ENCODE measurements at places on chromosomes 1 and 21. TPM values are rescaled to one million over a fixed set of nuclear protein-coding genes. Genes with fewer than 3 reads are reported as not detected.
A peak's percentile ranks its signal among the peaks of the same experiment; 100 is the strongest.

Gene KCNA2
- not detected for polyA plus RNA-seq

Gene FAM151A
- polyA plus RNA-seq: 1.5 TPM

DNA sequence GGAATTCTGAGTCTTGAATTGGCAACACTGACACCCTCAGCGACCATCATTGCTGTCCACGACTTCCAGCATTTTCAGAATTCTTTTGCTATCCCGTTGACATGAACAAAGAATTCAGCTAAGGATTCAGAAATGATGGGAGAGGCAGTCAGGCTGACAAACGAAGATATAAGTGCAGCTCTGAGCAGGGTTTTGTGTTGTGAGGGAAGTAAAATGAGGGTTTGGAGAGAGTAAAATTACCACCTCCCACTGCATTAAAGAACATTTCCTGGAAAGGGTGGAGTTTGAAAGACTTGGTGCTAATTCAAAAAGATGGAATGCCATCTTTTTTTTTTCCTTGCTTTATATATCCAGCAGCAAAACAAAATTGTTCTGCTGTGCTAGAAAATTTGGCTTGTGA is 4.9 kb upstream of the ELK4 start:
- peaks cover 3% of the 10 kb centered on the region for H3K4me1 ChIP-seq
- no peaks in the 10 kb centered on the region for H3K36me3 ChIP-seq
- H3K4me3 ChIP-seq: no peak overlapping the region
- H3K27ac ChIP-seq: no peak overlapping the region
- DNase-seq: no peak

DNA sequence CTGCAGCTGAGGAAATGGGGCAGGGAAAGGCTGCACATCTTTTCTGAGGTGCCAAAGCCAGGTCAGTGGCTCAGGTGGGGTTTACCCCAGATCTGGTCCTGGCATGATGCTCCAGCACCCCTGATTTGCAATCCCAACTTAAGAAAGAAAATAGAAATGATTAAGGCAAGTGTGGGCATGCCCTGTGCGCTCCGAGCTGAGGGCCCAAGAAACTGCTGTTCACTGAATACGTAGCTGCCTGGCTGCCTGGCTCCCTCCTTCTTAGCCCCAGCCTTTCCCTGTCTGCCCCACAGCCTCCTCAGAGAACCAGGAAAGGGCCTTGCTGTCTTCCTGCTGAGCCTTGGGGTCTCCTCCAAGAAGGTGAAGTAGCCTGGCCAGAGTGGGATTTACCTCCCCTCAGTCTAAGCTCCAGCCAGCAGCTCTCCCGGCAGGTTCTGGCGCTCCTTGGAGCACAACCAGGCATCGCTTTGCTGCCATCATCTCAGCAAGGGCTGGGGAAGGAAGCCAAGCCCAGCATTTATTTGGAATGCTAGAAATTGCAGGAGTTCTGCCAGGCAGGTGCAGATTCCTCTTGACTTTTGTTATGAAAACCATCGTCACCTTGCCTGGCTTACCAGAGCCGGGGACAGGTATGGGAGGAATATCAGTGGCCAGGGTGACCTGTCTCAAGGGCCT is 51.3 kb upstream of the SELENON start:
- H3K4me1 ChIP-seq: no peaks in the 10 kb centered on the region
- no peaks in the 10 kb centered on the region for H3K36me3 ChIP-seq
- DNase-seq: no peak
- no peak overlapping the region for H3K4me3 ChIP-seq

GRCh38 chr1:41241749-41242341 is at the start of gene SCMH1:
Gene SCMH1, minus strand, starts transcription at chr1:41242306. Its CDS starts 56,173 bp downstream, at chr1:41186133.
- peak within 1 kb of the TSS; percentile 69 for H3K4me3 ChIP-seq
- no peaks in the 10 kb centered on the region for H3K36me3 ChIP-seq
- H3K27me3 ChIP-seq: no peaks in the 10 kb centered on the region
- DNase-seq: peak; percentile 56
- H3K27ac ChIP-seq: peak within 1 kb of the TSS; percentile 91

- H3K27ac ChIP-seq: no peak overlapping the region
- DNase-seq: no peak
- H3K4me3 ChIP-seq: no peak overlapping the region
- no peaks in the 10 kb centered on the region for H3K36me3 ChIP-seq
- peaks cover 19% of the 10 kb centered on the region for H3K4me1 ChIP-seq
- peaks cover 8% of the 10 kb centered on the region for H3K27me3 ChIP-seq
Measured at GRCh38 chr1:47709019-47709871, 271.4 kb downstream of the FOXD2 start.

DNA sequence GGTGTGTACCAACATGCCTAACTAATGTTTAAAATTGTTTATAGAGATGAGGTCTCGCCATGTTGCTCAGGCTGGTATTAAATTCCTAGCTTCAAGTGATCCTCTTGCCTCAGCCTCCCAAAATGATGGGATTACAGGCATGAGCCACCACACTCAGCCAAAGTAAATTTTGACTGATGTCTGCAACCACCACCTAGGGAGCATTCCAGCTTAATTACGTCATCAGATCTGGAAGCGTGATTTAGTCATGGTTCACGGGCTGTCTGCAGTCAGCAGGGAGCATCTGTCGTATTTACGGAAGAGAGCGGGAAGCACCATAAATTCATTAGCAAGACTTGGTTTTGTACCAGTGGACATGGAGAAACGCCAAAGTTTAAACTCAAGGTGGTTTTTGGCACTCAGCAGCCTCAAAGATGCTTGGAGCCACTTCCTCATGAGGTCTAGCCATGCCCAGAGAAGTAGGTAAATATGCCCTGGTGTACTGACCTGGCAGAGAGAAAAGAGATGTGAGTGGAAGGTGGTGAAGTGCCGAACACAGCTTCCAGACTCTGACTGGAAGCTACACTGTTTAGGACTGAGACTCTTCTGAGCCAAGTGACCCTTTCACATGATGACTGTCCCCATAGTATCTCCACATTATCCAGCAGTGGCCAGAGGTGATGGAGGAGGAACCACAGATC is 60.8 kb upstream of the SLC35F3 start:
- no peak overlapping the region for H3K27ac ChIP-seq
- no peaks in the 10 kb centered on the region for H3K27me3 ChIP-seq
- DNase-seq: no peak

DNA sequence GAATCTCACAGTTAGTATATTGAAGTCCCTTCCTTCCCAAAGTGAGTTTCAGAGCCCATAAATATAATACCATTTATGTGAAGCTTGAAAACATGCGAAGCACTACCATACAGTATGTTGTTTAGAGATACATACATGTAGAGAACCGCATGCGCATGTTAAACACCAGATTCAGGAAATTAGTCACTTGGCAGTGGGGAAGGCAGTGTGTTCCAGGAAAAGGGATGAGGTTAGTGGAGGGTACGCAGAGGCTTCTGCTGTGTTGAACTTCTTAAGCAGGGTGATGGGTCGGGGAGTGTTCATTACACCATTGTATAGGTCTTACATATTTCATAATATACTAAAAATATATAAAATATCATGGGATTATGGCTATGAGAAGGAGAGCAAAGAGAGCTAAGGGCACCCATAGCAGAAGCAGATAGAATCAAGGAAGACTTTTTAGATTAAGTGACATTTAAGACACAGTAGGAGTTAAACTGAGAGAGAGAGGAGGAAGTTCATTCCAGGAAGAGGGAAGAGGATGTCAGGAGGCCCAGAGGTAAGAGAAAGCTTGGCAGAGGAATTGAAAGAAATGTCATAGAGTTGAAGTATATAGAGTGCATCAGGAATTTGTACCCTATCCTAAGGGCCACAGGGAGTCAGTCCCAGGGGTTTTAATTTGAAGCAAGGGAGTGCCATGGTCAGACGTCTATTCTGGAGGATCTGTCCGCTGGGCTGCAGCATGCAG is 43.5 kb upstream of the SARS1 start:
- H3K4me1 ChIP-seq: peaks cover 6% of the 10 kb centered on the region
- H3K36me3 ChIP-seq: no peaks in the 10 kb centered on the region
- no peaks in the 10 kb centered on the region for H3K27me3 ChIP-seq
- no peak overlapping the region for H3K27ac ChIP-seq
- DNase-seq: no peak

All from liver (tissue), 10 donors.